ENCODE measurements at places on chromosomes 7 and 10.
A peak's percentile ranks its signal among the peaks of the same experiment; 100 is the strongest.

GRCh38 chr10:13053794-13054462, 46.0 kb upstream of the OPTN start:
- no peak for DNase-seq

GRCh38 chr10:119755446-119755845, 29.6 kb downstream of the INPP5F start:
- DNase-seq: no peak

GRCh38 chr7:142808802-142809583, 38.2 kb downstream of the PRSS2 start:
- peak; percentile 99 for DNase-seq

DNA sequence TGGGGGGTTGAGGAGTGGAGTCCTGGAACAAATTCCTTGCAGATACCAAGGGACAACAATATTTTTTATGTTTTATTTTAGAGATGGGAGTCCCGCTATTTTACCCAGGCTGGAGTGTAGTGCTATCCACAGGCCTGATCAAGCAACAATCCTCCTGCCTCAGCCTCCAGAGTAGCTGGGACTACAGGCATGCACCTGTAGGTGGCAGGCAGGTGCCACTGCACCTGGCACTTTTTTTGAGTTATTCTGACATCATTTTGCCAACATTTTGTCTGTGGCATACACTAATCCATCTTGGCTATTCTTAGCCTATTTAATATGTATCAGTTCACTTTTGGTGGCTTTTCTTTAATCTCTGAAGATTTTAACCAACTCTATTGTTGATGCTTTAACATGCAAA, 317.8 kb upstream of the MTPN start:
- no peak for DNase-seq

- DNase-seq: no peak
These were observed 60.4 kb downstream of the KLRG2 start for GRCh38 chr7:139423091-139423490.

DNA sequence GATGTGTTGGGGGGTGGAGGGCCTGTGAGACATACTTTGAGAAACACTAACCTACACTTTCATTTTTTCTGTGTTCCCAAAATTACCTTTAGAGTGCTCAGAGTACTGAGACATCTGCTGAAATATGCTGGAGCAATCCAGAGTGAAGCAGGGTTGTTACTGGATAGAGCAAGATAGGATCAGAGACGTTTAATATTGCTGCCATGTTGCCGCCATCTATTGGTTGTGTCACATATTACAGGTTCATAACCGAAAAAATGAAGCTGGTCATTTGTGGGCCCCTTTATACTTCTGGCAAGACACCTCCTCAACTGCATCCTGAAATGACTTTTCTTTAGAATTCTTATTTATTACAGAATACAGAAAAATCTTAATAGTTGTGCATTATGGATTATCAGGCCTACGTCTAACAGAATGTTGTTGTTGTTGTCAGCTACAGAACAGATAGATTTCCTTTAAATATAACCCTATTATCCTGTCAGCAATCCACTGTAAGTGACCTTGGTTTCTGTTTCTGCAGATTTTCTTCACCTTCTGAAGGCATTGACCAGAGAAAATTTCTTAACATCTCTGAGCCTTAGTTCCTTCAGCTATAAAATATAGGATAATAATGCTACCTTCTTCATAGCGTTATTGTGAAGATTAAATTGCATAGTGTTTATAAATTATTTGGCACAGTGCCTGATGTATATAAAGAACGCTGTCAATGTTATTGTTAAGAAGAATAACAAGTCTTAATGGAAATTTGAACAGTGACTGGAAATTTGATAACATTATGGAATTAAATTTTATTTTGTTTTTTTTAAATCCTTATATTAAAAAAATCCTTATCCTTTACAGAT, 16.2 kb upstream of the DLD start:
- peak; percentile 65 for DNase-seq

DNA sequence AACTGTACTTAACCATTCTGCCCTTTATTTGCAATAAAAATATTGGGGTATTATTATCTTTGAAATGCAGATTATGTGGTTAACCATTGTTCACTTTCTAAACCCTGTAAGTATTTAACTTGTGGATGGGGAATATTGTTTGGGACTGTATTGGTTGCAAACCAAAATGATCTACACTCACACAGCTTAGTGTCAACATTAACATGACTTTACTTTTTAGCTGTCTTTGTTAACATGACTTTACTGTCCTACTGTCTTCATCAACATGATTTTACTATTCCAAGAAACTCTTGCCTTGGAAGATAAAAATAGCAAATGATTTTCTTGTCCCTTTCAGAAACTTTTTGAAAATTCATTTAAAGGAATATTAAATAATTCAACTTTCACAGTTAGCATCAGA, 471.5 kb downstream of the GFRA1 start:
- no peak for DNase-seq

DNA sequence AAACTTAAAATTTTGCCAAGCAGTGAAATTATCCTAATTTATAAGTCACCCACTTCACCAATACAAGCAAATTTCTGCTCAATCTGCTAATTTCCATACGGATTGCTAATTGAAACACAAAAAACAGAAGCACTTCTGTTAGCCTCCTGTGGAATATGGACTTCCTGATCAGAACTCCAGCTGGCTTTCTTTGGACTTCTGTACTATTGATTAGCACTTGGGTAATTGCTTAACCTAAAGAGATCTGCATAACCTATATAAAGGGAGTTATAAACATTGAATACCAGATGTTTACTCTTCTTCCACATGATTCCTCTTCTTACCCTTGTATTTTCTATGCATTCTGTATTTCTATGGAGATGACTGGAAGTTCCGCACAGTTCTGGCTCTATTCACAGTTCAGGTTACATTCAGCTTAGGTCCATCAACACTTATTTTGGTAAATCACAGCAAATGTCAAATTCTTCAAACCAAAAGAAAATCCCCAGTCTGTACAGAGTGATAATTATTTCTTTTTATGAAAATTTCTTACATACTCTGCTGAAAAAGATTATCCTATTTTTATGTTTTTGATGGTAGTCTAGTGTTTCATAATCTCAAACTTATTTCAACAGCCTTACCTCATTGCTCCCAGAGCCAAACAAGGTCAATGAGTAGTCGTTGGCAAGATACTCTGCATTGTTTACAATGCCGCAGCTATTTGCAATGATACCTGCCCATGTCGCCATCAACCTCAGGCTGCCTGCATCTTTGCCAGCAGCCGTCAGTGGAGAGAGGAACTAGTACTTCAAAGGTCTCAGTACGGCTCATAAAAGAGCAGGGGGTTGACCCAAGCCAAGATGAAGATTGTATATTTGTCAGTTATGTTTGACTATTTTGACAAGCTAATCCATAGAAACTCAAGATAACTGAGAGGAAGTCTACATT, 225.6 kb downstream of the AHR start:
- DNase-seq: no peak

- no peak for DNase-seq
These were observed 19.5 kb upstream of the ABCB5 start for GRCh38 chr7:20595971-20596370.

- DNase-seq: no peak
These were observed 354.6 kb downstream of the PHF14 start for GRCh38 chr7:11328309-11328708.

GRCh38 chr7:92750447-92750839, 85.9 kb downstream of the CDK6 start:
- DNase-seq: no peak

GRCh38 chr7:150340024-150340749, 1.2 kb downstream of the RARRES2 start:
- no peak for DNase-seq

GRCh38 chr7:158274996-158275395, 312.6 kb downstream of the PTPRN2 start:
- no peak for DNase-seq

DNA sequence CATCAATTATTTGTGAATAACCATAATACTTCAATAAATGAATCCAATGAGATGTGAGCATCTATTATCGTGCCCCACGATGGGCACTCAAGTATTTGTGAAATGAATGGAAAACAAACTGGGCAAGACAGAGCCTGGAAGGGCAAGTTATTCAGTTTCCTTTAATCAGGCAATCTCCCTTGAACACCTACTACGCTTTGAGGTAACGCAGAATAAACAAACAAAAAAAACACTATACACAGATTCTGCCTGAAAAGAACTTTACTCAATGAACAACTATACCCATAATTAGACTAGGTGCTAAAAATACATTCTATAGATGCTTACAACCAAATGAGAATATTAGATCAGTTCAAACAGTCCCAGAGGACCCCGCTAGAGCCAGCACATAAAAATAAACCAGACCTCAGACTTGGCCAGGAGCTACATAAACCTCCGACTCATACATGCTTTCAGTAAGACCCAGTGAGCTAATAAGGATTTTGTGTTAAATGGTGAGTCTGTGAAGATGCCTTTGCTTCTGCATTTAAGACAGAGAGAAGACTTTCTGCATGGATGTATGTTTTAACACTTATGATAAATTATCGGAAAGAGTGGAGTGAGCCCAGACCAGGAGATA, 121.3 kb downstream of the MPP7 start:
- no peak for DNase-seq

Measured in activated naive CD4-positive, alpha-beta T cell treated with anti-CD3 and anti-CD28 coated beads for 36 hours (primary cell).